ENCODE measurements at places on chromosomes 16 and 17. TPM values are rescaled to one million over a fixed set of nuclear protein-coding genes. Genes with fewer than 3 reads are reported as not detected.

- no peak for ATAC-seq
Observed at GRCh38 chr17:76407509-76407908, 23.1 kb downstream of the SPHK1 start.

GRCh38 chr17:18182978-18183333 lies 672 bp upstream of the ALKBH5 start:
- peak; percentile 42 for ATAC-seq

- ATAC-seq: peak; percentile 34
Observed at GRCh38 chr16:86044241-86044671, 145.3 kb downstream of the IRF8 start.

DNA sequence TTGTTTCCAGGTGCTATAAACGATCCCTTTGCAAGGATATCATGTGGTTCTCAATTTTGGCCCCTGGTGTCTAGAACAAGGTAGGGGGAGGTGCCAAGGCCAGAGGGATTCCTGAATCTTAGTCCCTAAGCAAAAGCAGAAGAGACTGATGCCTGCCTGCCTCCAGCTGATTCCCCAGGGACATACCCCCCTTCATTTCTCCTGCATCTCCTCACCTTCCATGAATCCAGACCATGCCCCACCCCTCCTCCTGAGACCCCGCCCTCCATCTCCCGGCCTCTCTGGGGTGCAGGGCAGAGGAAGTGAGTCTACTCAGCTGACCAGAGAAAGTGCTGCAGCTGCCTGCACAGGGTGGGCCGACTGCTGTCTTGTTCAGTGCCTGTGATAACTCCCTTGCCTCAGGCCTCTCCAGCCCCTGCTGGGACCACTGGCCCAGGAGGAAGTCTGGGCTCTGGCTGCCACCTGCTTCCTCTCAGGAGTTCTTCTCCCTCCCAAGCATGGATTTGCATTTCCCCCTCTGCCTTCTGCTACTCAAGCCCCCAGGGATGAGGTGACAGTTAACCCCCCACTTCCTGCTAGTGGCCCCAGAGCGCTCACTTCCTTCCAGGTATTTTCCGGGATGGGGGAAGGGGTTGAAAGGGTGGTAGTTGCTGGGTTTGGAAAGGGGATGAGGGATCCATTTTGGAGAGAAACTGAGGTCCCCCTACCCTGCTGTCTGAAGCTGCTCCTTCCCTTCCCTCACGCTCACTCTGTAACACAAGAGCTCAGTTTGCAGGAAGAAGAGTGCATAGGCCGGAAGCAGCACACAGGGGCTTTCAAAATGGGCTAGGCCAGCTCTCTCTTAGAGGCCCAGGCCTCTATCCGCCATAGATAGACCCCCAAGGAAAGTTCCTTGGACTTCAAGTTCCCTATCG lies 10.5 kb upstream of the TSPOAP1 start:
- ATAC-seq: peak; percentile 50

DNA sequence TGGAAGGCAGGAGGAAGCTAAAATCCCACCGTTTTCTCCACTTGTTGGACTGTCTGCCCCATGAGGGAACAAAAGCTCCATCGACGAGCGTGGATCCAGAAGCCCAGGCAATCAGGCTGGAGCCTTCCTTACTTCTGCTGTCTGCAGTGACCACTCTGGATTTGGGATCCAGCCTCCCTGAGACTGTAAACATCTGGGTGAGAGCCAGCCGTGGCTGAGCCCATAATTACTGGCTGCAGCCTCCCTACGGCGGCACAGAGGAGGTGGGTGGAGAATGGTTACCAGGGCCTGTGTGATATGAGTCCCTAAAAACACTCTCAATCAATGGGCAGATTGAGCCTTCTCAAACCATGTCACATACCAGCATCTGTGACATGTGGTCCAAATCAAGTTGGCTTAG lies 158.2 kb downstream of the FOXL1 start:
- ATAC-seq: no peak

- ATAC-seq: peak; percentile 37
Observed at GRCh38 chr17:54967621-54968261, 713 bp downstream of the COX11 start.

DNA sequence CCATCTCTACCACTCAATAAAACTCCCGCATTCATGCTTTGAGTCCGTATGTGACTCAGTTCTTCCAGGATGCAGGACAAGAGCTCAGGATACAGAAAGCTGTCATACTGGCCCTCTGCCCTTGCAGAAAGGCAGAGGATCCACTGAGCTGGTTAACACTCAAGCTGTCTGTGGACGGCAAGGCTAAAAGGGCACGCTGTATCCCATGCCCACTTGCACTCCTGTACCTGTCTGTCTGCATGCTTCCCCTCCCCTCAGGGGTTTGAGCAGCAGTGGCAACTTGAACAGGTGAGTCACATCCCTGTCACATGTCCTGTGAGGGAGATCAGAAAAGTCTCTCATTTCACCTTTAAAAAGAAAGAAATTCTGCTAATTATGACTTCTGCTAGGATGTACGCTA lies 293.8 kb downstream of the HS3ST3B1 start:
- ATAC-seq: no peak

- ATAC-seq: no peak
Observed at GRCh38 chr16:49284962-49285361, 3.3 kb upstream of the CBLN1 start.

GRCh38 chr17:36657763-36658490 lies 56.5 kb downstream of the MRM1 start:
- ATAC-seq: peak; percentile 34

DNA sequence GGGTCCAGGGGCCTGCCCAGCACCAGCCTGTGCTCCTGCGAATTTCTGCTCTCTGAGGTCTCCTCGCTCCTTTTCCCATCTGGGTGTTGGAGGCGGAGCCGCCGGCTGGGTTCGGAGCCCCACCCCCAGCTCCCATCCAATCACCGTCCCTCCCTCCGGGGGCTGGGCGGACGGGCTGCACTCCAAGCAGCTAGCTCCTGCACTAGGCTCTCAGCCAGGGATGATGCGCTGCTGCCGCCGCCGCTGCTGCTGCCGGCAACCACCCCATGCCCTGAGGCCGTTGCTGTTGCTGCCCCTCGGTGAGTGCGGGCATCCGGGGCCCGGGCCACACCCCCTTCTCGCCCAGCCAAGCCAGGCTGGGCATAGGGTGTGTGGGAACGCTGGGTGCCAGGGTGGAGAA lies at the start of gene NRN1L:
Gene NRN1L, plus strand, starts transcription at position 202 of the 400 bp plus-strand sequence. Its CDS starts 19 bp downstream, at position 221.
- ATAC-seq: no peak

GRCh38 chr16:65201511-65201910 lies 79.6 kb upstream of the CDH11 start:
- ATAC-seq: no peak

DNA sequence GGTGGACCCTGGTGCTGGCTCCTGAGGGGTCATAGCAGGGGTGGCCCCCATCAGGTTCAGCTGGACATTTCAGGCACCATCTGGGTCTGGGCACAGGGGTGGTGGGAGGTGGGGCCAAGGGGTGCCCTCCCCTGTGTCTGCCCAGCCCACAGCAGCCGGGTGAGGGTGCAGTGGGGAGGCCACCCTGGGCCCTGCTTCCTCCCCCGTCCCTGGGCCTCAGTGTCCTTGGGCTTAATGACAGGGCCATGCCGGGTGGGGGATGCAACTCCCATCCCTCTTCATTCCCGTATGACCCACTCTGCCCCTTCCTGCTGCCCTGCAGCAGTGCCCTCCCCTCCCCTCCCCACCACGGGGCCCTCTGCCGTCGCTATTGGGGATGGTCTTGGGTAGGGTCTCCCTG lies 10.7 kb downstream of the CPNE7 start:
- ATAC-seq: no peak

- peak; percentile 19 for ATAC-seq
Observed at GRCh38 chr17:79970576-79971068, 65.0 kb downstream of the TBC1D16 start.

DNA sequence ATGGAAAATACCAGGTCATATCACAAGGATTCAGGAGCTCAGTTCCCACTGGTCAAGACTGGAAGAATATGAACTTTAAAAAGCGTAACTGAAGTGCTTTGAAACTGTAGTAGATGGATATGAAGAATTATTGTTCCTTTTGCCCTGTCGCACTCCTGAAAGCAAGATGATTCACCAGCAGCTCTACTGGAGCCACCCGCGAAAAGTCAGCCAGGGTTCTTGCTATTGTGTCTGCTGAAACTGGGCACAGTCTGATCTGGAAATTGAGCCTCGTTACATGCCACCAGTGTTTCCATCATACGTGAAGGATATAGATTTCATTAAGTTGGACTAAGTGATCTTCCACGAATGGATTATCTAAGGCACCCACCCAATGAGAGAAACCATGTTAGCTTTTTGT lies 16.6 kb downstream of the AP2B1 start:
- no peak for ATAC-seq

DNA sequence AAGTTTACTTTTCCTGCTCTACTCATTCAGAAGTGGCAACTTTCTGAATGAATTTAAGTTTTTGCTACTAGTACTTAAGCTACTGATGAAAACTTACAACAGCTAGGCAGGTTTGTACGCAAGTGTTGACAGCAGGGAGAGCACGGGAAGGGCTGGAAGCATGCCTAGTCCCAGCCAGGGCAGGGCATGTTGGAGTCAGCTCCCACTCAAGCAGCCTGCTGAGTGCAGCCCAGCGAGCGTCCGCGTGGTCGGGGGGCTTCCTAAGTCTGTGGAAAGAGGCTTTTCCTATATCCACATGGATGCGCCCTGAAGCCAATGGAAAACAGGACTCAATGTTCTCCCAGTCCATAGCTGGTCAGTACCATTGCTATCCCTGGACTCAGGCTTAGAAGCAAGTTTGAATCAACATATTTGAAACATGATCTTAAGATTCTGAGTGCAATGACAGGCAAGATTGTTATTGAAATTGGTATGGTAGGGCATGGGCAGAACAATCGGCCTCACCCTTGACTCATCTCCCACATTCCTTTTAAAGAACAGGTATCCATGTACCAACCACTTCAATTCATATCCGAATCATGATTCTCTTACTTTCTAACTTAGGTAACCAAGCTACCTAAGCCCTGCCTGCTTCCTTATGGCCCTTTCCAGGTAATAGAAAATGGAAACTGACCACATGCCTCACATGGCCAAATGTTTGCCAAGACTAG lies 22.5 kb downstream of the CYB5D2 start:
- ATAC-seq: no peak

- ATAC-seq: no peak
Observed at GRCh38 chr16:53768167-53768566, 64.2 kb downstream of the FTO start.

GRCh38 chr17:31835984-31836383 lies 23.1 kb downstream of the COPRS start:
- ATAC-seq: no peak

GRCh38 chr16:46772463-46772862 lies 24.3 kb upstream of the MYLK3 start:
- no peak for ATAC-seq

DNA sequence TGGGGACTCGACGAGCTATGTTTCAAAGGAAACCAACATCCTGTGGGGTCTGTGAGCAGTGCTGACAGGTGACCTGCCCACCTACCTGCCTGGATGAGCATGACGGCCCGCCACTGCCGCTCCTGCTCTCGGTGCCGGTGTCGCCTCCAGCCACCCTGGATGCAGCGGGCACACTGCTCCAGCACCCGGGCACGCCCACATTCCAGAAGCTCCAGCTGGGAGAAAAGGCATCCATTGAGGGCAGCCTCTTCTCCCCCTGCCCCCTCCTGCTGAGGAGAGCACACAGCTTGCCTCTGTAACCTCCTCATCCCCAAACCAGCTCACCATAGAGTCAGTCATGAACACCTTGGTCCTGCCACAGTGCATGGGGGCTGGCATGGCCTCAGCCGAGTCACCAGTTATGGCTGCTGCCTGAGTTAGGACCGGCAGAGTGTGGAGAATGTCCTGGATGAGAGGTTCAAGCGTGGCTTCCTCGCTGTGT lies 14.3 kb downstream of the ZNHIT3 start:
- no peak for ATAC-seq

DNA sequence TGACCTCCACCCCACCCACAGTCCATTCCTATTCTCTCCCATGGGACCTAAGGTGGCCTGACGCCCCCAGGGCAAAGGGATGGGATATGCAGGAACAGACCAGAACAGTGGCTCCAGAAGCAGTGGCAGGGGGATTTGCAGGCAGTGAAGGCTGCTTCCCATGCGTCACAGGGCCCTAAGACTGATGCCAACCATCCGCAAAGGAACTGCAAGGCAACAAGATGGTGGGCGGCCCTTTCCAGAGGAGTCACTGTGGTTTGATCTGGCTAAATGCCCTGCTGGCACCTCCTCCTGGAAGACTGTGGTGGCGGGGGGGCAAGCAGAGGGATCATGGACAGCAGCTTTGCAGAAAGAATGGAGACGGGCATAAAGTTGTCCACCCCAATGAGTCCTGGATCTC lies 4.4 kb upstream of the SLC39A11 start:
- ATAC-seq: no peak

- ATAC-seq: no peak
Observed at GRCh38 chr17:35821308-35821707, 12.0 kb downstream of the TAF15 start.

GRCh38 chr16:74998481-74999218 lies at the start of gene ZNRF1:
ZNRF1 (plus strand) TSS chr16:74999024; CDS start chr16:74999672, 648 bp downstream.
- peak; percentile 75 for ATAC-seq

DNA sequence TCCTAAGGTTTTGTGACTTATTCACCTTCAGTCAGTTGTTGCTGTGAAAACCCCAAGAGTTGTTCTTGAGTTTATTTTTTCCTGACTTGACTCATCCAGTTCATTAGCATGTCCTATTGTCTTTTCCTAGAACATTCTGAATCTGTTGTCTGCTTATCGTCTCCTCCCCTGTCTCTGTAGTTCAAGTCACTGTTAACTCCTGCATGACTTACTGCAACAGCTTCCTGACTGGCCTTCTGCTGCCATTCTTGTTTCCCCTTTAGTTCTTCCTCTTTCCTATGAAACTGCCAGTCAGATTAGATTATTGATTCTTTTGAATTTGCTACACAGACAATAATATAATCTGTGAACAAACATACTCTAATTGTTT lies 161.5 kb downstream of the FTO start:
- peak; percentile 91 for ATAC-seq

Gene OR1A1
- total RNA-seq: not detected

Gene OTOA
- 0.28 TPM for total RNA-seq

Gene SPN
- 173 TPM for total RNA-seq

Gene SLFN14
- 0.08 TPM for total RNA-seq

Gene CTRB2
- not detected for total RNA-seq

Gene SMARCE1
- 82.1 TPM for total RNA-seq

Gene MT1H
- not detected for total RNA-seq

Gene NOTUM
- 0.17 TPM for total RNA-seq

Gene TMED6
- 4.0 TPM for total RNA-seq

Gene NOXO1
- total RNA-seq: not detected

Gene MPDU1
- 58.3 TPM for total RNA-seq

Gene WFIKKN1
- 0.53 TPM for total RNA-seq

Gene GUCY2D
- total RNA-seq: 0.15 TPM

Gene MT1M
- not detected for total RNA-seq

Gene RAP1GAP2
- total RNA-seq: 1.6 TPM

Gene LPO
- total RNA-seq: not detected

Gene KRT39
- total RNA-seq: not detected

Gene RAB11FIP4
- 21.7 TPM for total RNA-seq
